ENCODE measurements at places on chromosomes 7 and 10.
A peak's percentile ranks its signal among the peaks of the same experiment; 100 is the strongest.

GRCh38 chr7:5231811-5232484 is 41.9 kb downstream of the WIPI2 start:
- DNase-seq = no peak

DNA sequence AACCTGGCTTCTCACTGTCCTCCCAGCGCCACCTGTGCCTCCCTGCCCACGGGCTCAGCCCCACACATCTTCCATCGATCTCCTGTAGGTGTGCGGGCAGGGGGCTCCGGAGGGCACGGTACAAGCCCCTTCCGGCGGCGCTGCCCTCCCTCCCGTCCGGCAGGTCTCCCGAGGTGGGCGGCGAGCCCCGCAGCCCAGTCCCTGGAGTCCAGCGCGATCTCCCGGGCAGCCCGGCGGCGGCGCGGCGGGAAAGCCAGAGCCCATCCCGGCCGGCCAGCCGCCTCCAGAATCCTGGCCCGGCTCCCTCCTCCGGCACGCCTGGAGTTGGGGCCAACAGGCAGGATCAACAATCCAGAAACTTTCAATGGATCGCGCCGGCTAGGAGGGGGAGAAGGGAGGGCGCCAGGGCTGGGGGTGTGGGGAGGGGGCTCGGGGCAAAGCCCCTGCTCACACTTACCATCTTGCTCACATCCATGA is 100.1 kb downstream of the HIP1 start:
- DNase-seq = peak; percentile 63

DNA sequence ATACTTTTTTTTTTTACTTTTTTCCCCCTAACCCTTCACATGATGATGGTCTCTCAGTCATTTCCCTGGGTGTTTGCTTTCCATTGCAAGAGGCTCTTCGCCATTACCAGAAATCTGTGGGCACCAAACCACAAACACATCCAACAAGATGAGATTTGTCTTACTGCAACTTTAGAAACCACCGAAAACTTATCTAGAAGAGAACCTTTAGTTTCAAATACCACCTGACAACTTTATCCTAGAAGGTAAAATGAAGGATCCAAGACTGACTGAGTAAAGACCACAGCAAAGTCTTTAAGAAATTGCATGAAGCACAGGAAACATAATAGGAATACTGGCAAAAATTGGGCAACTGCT is 363.3 kb upstream of the MBL2 start:
- no peak for DNase-seq

DNA sequence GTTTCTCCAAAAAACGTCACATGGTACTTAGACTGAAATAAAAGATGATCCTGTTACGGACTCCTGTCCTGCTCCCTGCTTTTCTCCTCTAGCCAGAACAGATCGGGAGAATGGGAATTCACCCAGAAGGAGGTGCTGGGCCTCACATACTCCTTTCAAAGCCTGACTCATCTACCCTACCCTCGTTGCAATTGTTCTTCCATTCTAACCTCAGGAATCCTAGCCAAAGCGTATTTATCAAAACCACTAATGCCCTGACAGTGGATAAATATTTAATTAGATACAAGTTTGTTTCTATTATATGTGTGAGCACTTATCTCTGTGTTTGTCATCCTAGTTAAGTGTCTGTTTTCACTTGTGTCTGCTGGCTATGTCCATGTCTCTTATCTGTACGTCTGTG is 21.7 kb downstream of the ZCWPW1 start:
- no peak for DNase-seq

GRCh38 chr10:115514895-115515294 is 421.7 kb downstream of the ATRNL1 start:
- no peak for DNase-seq

GRCh38 chr7:124480036-124480820 is 285.4 kb downstream of the GPR37 start:
- DNase-seq = no peak

- no peak for DNase-seq
Measured at GRCh38 chr10:1189166-1190051, 133.2 kb downstream of the WDR37 start.

- DNase-seq = no peak
Measured at GRCh38 chr10:29132551-29133111, 156.2 kb upstream of the LYZL1 start.

GRCh38 chr10:287814-288213 is 152.6 kb downstream of the ZMYND11 start:
- DNase-seq = no peak

GRCh38 chr10:12390733-12391132 is 41.4 kb downstream of the CAMK1D start:
- no peak for DNase-seq

DNA sequence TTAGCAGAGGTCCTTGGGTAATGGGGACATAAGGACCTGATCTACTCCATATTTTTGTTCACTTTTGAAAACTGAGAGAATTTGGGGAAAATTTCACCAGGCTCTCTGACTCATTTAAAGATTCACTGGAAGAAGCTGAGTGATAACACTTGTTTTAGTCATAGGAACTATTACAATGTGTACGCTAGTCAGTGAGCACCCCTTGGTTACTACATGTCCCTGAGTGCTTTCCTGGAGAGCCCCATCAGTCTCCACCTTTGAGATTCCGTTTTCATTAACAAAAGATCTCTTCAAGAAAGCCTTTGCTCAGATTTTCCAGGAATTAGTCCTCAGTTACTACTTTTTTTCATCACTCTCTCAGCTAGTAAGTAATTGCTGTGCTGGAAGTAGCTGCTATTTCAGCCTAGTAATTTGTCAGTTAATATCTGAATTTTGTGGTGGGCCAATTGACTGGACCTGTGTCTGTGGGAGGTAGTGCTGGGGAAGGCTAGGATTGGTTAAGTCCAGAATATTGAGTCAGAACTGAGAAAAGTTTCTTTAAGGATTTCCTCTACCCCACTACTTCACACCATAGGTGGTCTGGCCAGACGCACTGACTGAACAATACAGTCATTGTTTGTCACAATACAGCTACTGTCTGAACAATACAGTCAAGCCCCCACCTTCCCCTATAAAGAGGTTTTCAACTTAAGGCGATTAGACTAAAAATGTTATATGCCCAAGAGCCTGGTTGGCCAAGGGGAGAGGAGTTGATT is 235.0 kb downstream of the CCDC7 start:
- no peak for DNase-seq

- DNase-seq = no peak
Measured at GRCh38 chr7:81662531-81662930, 107.3 kb downstream of the HGF start.

- DNase-seq = no peak
Measured at GRCh38 chr7:132214452-132214851, 361.8 kb downstream of the PLXNA4 start.

GRCh38 chr10:125816548-125816947 is 6.5 kb downstream of the UROS start:
- DNase-seq = no peak

DNA sequence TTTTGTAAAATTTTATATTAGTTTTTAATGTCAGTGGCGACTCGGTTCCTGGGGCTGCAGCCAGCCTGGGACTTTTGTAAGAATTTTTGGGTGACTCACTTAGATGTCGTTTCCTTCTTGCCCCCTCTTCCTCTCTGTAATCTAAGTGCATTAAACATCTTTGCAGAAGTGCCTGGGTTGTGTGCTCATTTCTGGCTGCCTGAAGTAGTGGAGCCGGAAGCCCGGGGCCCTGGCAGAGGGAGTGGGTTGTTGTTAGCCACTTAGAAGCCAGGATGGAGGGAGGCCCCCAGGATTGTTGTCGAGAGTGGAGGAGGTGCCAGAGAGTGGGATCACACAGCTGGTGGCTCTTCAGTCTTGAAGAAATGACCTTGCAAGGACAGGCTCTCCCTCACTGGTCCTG is 11.0 kb upstream of the TRIM8 start:
- DNase-seq = no peak

- DNase-seq = no peak
Measured at GRCh38 chr10:66277481-66277880, 648.4 kb upstream of the LRRTM3 start.

GRCh38 chr7:115135769-115136410 is 214.0 kb downstream of the MDFIC start:
- DNase-seq = no peak

DNA sequence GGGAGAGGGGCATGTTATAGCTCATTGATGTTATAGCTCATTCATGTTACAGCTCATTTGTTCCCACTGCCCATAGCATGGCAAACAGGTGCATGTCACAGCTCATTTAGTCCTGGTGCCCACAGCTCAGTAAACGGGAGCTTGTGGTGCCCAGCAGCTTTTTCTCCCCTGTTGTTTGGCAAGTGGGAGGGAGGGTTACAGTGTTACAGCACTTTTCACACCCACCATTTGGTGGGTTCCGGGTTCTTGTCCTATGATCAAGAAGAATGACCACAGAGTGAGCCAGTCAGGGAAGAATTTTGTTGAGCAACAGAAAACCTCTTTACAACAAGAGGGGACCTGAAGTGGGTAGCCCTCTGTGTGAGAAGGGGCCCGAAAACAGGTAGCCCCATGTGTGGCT is 162.8 kb upstream of the CSTF2T start:
- DNase-seq = no peak

DNA sequence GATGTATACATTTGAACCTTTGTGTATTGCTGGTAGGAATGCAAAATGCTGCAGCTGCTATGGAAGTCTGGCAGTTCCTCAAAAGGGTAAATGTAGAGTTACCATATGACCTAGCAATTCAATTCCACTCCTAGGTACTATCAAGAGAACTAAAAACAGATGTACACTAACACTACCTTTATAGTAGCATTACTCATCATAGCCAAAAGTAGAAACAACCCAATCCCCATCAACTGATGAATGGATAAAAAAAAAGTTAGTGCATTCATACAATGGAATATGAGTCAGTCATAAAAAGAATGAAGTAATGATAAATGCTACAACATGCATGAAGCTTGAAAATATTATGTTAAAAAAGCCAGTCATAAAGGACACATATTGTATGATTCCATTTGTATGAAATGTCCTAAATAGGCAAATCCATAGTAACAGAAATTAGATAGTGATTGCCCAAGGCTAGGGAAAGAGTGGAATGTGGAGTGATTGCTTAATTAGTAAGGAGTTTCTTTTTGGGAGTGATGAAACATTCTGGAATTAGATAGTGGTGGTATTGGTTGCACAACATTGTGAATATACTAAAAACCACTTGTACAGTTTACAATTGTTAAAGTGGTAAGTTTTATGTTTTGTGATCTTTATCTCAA is 96.4 kb upstream of the AOAH start:
- no peak for DNase-seq

DNA sequence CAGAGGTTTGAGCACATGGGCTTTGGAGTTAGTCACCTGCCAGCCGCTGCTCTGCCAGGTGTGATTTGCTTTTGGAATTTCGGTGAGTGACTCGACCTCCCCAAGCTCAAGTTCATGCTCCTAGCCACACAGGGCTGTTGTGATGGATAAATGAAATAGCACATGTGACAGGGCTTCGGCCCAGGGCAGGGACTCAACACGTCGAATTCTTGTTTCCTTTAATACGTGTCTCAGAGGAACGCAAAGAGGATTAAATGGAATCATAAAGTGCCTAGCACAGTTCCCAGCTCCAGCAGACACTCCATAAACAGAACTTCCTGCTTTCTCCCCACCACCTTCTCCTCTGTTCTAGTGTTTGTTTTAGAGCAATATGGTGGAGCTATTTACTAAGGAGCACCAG is 88.3 kb upstream of the CHST15 start:
- no peak for DNase-seq

GRCh38 chr10:100232101-100232500 is 2.7 kb upstream of the CHUK start:
- no peak for DNase-seq

DNA sequence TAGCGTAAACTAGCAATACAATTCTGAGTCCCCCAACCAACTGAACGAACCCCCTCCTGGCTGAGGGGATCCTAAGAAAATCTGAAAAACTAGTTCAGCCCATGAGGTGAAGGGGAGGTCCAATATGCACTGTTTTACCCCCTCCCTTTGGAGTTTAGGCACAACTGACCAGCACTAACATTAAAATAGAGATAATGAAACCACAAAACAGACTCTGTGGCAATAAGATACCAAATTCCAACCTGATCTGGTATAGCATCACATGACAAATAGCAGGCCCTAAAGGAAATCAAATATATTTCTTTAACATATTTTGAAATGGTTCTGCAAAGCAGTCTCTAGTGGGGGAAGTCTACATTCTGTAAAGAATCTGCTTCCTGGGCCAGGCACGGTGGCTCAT is 522.5 kb downstream of the TYW1 start:
- DNase-seq = no peak

GRCh38 chr7:34091321-34091917 is 186.1 kb downstream of the BMPER start:
- no peak for DNase-seq

DNA sequence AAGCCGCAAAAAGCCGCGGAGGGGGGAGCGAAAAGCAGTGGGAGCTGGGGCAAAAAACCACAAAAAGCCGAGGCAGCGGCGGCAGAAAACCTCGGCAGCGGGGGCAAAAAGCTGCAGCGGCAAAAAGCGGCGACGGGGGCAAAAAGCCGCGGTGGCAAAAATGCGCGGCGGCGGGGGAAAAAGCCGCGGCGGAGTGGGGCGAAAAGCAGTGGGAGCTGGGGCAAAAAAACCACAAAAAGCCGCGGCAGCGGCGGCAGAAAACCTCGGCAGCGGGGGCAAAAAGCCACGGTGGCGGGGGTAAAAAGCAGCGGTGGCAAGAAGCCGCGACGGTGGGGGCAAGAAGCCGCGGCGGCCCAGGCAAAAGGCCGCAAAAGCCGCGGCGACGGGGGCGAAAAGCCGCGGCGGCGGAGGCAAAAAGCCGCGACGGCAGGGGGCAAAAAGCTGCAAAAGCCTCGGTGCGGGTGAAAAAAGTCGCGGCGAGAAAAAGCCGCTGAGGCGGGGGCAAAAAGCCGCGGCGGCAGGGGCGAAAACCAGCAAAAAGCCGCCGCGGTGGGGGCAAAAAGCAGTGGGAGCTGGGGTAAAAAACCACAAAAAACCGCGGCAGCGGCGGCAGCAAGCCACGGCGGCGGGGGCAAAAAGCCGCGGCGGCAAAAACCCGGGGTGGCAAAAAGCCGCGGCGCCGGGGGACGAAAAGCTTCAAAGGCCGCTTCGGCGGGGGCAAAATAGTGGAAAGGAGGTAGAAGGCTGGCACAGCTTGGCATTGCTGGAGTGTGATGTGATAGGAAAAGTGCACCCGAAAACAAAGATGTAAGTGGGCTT is 135.9 kb downstream of the ZNF92 start:
- DNase-seq = peak; percentile 50

- no peak for DNase-seq
Measured at GRCh38 chr7:35355199-35355598, 101.3 kb upstream of the TBX20 start.
